ENCODE measurements at places on chromosomes 2 and 18.

- peak; percentile 35 for DNase-seq
Measured at GRCh38 chr2:172172513-172173173, 69.9 kb upstream of the DLX2 start.

GRCh38 chr2:95261602-95262001, 12.6 kb upstream of the PROM2 start:
- no peak for DNase-seq

GRCh38 chr2:147382322-147382948, 462.4 kb upstream of the ACVR2A start:
- DNase-seq = no peak

DNA sequence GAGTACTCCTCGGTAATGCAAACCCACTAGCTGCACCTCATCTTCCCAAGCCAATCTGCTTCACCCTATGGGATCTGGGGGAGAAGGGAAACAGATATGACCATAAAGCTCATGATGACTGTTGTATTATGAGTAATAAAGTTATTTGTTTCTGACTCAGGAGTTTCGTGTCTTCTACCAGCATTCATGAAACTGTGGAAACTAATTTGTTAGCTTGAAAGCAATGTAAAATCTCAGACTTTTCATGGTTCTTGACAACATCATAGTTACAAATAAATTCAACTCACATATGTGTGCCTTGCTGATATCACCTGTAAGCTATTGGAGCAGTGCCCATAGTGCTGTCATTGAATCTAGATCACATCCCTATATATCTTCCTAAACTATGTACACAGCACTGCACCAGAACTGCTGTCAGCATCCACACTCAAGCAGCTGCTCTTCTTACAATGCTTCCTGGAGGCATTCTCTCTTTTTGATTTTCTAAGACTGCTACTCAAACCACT, 135.6 kb upstream of the KYNU start:
- DNase-seq = no peak

GRCh38 chr18:34077599-34077998, 147.1 kb downstream of the NOL4 start:
- no peak for DNase-seq

- DNase-seq = no peak
Measured at GRCh38 chr2:140457483-140457882, 1673.3 kb downstream of the LRP1B start.

DNA sequence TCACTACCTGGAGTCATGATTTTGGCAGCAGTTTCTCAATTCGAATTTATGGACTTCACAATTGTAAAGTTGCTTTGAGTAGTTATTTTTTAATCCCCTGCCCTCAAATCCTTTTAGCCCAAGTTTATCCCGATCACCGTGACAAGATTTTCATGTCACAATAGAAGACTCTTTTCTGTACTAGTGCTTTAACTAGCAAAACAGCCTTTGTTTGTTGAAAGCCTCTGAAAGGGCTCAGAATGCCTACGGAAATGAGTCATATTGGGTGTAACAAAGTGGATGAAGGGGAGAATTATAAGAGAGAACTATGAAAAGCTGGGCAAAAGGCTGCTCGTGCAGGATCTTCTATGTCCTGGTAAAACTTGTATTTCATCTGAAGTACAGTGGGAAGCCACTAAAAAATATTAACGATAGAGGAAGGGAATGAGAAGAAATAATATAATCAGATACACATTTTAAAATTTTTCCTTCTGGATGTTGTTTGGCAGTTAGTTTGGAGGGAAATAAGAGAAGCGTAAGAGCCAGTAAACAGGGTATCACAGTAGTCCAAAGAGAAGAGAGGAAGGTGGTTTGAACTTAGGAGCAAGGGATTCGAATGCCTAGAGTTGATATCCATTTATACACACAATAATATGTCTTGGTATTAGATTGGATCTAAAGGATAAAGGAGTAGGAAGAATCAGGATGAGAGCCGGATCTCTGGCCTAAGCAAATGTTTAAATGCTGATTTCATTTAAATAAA, 114.9 kb downstream of the GALNT13 start:
- DNase-seq = no peak

GRCh38 chr18:24414349-24415003, 12.0 kb upstream of the IMPACT start:
- no peak for DNase-seq

- no peak for DNase-seq
Measured at GRCh38 chr2:198408171-198408570, 603.8 kb downstream of the PLCL1 start.

- no peak for DNase-seq
Measured at GRCh38 chr2:54411801-54412354, 44.2 kb upstream of the SPTBN1 start.

GRCh38 chr18:13660510-13660909, 65.8 kb downstream of the FAM210A start:
- DNase-seq = no peak

DNA sequence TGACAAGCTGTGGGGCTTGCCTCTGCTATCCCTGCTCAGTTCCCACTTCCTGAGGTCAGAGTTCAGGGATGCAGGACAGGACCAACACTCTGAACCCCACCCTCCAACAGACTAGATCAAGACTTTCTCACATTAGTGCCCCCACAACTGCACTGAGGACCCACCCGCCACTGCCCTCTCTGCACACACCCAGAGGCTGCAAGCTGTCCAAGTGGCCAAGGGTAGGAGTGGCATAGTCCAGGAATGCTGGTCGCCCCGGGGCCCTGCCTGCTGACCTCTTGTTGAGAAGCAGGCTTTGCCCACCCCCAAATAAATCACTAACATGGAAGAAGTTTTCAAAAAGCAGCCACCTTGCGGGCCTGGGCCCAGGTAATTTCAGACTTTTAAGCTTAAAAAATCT, 5.5 kb upstream of the KIF1A start:
- DNase-seq = no peak

Data from activated CD4-positive, alpha-beta T cell treated with anti-CD3 and anti-CD28 coated beads, Interleukin-2, amount 50 U/mL, for 24 hours (primary cell).